Foreskin fibroblast (primary cell): ENCODE measurements at places on chromosomes 4 and X.

DNA sequence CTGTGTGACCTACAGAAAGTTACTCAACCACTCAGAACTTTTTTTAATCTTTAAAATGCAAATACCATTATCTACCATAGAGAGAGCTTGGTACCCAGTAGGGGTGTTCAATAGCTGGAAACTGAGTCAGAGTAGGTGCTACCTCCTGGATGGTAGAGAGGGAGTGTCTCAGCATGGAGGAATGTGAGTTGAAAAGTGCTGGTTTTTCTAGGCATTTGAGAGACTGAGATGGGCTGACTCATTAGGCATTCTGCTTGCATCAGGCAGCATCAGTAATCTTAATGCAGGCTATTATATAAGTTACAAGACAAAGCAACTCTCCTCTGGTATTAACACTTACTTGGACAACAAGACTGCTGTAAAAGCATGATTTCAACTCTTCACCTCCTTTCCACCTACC is 70.9 kb upstream of the ARHGEF9 start:
- peak; percentile 66 for DNase-seq

- no peak for DNase-seq
Measured at GRCh38 chr4:109231331-109231730, 71.1 kb downstream of the COL25A1 start.

DNA sequence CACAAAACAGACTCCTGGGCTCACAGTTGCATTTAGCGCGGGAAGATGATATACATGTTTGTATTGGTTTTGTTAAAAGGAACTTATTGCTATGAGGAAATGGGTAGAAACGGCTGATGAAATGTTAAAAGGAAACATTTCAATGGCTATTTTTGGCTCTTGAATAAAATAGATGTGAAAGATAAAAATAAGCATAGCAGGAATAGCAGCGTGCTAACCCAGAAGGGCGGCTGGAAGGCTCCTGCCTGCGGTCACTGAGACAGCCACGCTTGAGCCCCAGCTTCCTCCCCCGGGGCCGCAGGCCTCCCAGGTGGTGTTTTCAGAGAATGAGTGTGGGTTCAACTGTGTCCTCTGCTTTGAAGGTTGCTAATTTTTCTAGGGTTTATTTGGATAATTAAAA is 35.0 kb upstream of the CLCN4 start:
- DNase-seq: no peak

- peak; percentile 87 for DNase-seq
Measured at GRCh38 chr4:41177016-41177415, 37.3 kb downstream of the APBB2 start.

- no peak for DNase-seq
Measured at GRCh38 chr4:105329081-105329480, 144.8 kb downstream of the PPA2 start.

DNA sequence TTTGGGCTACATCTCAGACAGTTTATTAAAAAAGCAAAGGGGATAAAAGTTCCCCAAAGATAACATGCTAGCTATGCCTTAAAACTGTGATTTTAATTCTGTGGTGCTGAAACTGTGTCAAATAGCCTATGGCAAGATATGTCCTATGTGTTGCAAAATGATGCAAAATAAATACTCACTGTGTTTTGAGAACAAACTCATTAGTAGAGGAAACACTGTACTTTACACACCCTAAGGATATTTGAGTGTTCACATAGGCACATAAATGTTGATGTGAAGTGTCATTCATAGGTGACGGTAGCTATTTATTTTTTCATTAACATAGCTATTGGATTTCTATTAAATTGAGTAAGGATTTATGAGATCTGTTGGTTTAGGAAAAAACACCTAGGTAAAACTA is 351.9 kb downstream of the FAT4 start:
- DNase-seq: no peak

DNA sequence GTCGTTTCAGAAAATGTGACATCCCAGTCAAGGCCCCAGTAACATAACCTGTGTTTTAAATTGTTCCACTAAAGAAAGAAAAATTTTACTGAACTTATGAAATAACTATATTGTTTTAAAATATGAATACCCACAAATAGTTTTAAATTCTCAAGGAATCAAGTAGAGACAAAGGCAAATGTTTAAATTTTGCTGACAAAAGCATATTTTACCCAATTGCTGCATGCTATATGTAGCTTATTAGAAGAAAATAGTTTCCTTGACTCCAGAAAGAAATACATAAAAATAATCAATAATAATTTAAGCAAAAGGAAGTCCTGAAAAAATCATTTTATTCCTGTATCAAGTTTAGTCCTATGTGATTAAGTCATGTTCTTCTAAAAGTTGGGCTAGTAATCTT is 481.3 kb upstream of the ADGRL3 start:
- no peak for DNase-seq

DNA sequence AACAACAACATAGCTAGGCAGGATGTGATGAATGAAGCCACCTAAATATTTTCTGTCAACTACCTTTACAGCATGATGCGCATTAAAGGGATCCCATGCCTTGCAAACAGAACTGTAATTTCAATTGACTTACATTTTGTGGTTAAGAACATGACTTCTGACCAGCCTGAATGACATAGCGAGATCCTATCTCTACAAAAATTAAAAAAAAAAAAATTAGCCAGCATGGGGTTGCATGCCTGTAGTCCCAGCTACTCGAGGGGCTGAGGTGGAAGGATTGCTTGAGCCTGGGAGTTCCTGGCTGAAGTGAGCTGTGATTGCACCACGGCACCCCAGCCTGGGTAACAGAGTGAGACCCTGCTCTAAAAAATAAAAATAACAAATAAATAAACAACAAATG is 680.6 kb downstream of the IQCM start:
- DNase-seq: no peak

DNA sequence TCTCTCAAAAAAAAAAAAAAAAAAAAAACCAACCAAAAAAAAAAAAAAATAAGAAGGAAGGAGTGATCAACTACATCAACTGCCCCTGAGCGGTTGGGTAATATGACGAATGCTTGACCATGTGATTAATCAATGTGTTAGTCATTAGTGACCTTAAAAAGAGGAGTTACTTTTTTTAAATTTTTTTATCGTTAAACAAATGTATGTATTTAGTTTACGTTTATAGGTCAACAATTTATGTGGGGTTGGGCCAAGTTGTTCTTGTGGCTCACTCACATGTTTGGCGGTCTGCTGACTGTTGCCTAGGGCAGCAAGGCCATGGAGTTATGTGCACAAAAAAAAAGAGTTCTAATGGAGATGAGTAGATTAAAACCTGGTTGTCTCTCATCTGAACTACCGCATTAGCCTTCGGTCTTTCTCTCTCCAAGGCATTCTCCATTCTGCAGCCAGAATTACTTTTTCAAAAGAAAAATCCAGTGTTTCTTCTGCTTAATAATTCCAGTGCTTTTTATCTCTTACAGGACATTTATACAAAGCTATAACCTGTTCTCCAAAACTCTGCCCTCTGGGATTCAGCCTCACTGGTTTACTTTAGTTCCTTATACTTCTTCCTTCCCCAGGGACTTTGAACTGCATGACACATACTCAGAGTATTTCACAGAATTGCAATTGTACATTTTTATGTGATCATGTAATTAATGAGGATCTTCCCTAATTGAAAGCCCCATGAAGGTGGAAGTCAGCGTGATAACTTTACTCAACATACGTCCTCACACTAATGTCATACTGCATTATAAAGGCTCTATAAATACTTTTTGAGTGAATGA is 505.5 kb downstream of the ANKRD50 start:
- peak; percentile 31 for DNase-seq

DNA sequence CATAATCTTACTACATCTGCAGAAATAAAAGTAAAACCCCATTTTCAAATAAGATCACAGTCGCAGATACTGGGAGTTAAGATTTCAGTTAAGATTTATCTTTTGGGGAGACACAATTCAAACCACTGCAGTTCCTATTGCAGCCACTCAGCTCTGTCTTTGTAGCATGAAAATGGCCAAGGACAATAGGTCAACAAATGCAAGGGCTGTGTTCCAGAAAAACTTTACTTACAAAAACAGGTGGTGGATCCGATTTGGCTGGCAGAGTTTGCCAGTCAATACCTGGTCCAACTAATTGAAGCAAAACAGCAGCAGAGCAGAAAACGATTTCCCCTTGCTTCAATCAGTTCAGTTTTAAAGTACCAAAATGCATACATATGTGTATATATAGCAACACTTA is 77.4 kb downstream of the TENM3 start:
- no peak for DNase-seq

DNA sequence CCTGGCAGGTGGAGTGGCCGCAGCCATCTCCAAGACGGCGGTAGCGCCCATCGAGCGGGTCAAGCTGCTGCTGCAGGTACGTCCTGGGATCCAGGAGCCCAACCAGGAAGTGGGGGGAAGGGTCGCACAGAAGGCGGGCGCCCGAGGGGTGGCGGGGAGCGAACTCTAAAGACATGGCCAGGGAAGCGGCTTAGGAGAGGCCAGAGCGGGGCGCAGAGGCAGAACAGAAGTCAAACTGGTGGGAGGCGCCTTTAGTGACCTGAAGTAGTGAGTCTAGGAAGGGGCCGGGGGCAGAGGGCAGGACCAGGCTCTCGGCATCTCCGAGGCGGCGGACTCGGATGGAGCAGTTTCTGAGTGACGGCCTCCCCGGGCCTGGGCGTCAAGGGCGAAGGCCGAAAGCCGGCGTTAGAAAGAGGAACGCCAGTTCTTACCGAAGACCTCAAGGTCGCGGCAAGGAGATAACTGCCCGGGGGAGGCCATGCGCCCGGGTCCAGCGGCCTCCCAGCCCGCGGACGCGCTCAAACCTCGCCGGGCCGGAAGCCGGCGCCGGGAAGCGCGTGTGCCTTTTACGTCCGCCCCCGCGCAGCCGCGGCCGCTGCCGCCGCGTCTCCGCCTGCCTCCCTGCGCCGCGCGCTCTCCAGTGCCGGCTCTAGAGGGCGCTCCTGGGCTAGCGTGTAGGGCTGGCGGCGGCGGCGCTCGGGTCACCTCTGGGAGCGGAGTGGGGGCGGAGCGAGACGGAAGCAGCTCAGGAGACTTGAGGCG is 488 bp downstream of the SLC25A5 start:
- DNase-seq: peak; percentile 92

GRCh38 chr4:118904935-118905334 is 16.3 kb downstream of the SYNPO2 start:
- no peak for DNase-seq

DNA sequence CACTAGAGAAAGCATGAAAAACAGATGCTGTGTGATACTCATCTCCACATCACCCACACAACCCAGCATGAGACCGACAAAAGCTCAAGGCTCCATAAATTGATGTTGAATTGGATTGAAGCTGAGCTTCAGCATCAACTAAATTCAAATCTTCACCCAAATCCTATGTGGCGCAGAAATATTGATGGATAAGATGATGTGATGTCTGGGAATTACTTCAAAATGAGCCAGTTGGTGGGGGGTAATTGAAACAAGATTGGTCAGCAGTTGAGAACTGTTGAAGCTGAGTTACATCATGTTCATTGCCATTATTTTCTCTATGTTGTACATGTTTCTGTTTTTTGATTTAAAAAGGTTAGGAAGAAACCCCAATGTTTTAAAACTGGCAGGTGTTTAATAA is 166.5 kb upstream of the STS start:
- DNase-seq: peak; percentile 2

DNA sequence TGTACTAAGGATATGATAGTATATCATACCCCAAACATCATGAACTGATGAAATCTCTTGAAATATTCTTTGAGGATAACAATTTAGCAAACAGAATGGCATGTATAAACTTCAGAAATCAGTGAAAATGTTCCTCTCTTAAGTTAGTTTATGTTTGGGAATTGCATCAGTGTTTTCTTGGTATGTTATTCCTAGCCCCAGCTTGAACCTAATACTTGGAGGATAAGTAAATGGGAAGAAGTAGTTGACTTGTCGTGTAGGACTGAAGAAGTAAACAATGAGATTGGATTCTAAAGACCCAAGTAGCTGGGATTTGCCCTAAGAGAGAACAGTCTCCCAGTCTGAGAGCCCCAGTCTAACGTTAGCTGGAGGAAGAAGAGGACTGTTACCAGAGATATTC is 355.7 kb downstream of the GALNTL6 start:
- DNase-seq: no peak

DNA sequence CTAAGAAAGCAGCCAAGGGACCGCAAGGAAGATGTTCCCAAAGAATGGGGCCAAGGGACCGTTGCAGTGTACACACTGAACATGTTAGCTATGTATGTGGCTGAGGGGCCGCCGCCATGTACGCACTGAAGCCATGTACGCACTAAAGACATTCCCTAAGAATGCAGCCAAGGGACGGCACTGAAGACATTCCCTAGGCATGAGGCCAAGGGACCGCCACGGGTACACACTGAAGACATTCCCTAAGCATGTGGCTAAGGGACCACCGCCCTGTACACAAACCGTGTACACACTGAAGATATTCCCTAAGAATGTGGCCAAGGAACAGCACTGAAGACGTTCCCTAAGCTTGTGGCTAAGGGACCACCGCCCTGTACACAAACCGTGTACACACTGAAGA is 54.0 kb downstream of the DHRSX start:
- DNase-seq: no peak

DNA sequence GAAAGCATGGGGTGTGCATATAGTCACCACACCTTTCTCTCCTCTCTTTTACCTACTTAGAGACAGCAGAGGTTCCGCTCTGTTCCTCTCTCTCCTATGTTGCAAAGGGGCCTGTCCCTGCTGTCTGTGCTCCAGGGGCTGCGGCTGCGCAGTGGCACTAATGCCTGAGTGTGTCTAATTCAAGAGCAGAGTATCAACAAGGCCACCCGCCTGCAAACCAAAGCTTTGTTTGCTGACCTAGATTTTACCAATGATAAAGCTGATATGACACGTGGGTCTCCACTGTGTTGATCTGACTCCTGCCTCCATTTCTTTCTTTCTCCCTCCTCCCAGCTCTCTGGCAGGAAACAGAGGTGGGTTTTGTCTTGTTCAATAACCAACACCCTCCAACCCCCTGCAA is 74.9 kb downstream of the NSG1 start:
- DNase-seq: no peak

- no peak for DNase-seq
Measured at GRCh38 chr4:10982305-10982704, 297.7 kb upstream of the CLNK start.

- no peak for DNase-seq
Measured at GRCh38 chr4:152956147-152956546, 20.0 kb downstream of the FHDC1 start.

DNA sequence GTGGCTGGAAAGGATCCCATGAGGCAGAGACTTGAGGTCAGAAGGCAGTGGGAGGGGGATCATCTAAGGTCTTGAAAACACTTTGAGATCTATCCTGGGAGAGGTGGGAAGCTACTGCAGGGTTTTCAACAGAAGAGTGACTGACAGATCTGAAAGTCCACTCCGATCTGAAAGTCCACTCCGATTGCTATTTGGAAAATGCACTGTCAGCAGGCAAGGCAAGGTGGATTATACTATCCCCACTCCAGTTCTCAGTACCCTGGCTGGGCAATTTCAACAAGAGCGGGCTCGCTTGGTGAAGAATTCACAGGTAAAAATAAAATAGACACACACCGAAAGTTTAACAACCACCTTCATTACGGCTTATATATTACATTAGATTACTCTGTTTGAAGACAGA is 42.3 kb upstream of the C1QTNF7 start:
- DNase-seq: no peak

GRCh38 chr4:47553329-47554125 is 68.5 kb downstream of the ATP10D start:
- DNase-seq: no peak
